ENCODE measurements at places on chromosomes 12 and 14.

GRCh38 chr14:76772300-76773187 is 11.3 kb downstream of the VASH1 start:
- DNase-seq = no peak

DNA sequence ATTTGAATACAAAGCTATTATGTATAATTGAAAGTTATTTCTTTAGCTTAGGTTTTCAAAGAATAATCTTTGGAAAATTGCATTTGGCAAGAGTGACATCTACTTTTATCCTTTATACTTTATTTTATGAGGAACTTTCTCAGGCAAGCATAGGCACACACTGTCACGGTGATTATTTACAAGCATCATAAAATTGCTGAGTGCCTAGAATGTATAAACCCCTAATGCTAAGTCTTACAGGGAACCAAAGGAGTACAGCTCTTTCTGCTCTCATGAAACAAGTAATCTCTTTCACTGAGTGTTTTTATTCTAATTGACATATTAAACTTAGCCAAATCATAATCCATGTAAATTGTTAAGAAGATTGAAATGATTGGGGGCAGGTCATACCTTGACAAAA is 154.9 kb downstream of the FSCB start:
- DNase-seq = no peak

DNA sequence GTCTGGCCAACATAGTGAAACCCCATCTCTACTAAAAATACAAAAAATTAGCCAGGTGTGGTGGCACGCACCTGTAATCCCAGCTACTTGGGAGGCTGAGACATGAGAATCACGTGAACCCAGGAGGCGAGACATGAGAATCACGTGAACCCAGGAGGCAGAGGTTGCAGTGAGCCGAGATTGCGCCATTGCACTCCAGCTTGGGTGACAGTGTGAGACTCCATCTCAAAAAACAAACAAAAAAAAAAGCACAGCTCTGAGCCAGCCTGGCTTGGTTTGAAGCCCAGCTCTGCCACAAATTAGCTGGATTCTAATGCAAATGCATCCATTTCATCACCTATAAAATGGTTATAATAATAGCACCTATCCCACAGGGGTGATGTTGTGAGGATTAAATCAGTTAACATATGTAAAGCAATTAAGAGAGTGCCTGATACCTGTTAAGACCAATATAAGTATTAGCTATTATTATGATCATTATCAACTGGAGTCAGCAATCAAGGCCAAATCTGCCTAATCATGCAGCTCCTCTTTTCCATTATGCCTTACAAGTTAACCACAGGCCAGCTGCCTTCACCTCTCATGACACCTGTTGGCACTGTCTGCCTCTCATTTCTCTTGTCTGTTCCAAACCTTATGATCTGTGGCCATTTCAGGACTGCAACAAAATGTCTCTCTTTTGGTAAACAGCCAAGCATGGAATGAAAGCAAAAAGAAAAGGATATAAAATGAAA is 2.1 kb downstream of the GNPTAB start:
- no peak for DNase-seq

GRCh38 chr12:111991535-111991934 is 21.4 kb downstream of the TMEM116 start:
- no peak for DNase-seq

DNA sequence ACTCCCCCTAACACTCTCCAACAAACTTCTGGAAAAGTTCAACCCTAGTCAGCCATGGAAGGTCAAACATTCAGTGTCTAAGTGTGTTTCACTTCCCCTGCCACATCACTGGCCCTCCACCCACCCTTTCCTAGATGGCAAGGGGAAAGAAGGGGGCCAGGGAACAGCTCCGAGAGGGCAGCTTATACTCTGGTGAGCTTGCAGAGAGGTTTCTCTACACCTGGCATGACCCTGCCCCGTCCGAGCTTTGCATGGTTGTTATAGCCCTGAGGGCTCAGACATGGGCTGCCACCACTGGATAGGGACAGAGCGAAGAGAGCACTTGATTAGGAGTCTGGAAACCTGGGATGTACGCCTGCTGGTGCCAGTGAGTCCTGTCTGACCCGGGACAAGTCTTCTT is 4.0 kb downstream of the ACVRL1 start:
- DNase-seq = no peak

DNA sequence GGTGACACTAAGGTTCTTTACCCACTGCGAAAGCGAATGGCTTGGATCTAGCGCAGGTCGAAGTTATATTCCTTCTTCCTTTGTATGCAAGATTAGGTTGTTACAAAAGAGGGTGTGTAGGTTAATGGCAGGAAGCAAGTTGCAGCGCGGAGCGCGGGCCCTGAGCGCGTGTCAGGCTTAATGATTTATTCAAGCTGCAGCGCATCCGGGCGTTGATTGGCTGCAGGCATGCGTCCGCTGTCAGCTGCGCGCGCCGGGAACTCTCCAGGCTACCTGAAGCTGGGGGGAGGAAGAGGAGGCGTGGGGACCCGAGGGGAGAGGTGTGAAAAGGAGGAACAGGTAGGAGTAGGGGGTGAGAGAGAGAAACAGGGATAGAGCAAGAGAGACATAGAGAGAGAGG is 7.4 kb downstream of the ASCL1 start:
- DNase-seq = peak; percentile 83

DNA sequence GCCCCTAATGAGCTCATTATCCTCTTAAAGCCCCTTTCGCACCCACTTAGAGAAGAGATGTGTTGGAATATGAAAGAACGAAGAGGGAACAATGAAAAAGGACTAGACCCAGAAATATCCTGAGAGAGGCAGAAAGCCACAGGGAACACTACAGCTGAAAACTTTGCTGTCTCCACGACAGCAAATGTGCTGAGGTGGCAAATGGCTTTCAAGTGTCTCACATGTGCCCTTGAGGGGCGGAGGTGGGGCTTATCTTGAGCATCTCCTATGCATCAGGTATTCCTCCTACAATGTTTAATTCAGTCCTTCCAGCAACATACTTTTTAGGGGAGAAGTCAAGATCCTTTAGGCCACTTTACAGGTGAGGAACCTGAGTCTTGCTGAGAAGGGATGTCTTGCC is 62.9 kb downstream of the WSCD2 start:
- DNase-seq = no peak

- no peak for DNase-seq
Measured at GRCh38 chr14:87756661-87757060, 236.3 kb downstream of the GALC start.

DNA sequence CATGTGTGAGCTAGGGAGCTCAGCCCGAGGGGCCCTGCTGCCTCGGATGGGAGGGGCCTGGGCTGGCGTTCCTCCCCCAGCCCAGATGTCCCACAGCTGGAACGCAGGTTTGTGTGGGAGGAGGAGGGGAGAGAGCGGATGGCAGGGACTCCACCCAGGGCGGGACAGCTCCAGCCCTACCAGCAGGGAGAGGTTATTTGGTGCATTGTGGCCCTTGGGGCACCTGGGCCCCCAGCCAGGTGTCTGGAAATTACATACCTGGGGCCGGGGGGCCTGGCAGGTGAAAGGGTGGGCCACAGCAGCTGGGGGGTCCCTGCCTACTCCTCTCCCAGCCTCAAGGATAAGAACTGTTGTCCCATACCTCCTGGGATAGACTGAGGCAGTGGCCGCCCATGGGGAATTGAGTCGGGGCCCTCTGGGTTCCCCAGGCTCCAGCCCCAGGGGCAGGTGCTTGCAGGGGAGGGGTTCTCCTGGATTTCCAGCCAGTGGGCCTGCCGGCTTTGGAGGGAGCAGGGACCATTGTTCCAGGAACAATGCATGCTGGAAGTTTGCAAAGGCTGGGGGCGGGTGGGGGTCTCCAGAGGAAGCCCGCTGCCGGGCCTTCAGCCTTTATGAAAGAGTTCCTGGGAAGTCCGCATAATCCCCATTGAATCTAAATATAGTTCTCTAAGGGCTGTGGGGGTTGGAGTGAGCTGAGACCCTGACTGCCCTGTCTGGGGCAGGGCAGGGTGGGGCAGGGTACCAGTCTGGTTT is 1.2 kb downstream of the KIF26A start:
- DNase-seq = no peak

DNA sequence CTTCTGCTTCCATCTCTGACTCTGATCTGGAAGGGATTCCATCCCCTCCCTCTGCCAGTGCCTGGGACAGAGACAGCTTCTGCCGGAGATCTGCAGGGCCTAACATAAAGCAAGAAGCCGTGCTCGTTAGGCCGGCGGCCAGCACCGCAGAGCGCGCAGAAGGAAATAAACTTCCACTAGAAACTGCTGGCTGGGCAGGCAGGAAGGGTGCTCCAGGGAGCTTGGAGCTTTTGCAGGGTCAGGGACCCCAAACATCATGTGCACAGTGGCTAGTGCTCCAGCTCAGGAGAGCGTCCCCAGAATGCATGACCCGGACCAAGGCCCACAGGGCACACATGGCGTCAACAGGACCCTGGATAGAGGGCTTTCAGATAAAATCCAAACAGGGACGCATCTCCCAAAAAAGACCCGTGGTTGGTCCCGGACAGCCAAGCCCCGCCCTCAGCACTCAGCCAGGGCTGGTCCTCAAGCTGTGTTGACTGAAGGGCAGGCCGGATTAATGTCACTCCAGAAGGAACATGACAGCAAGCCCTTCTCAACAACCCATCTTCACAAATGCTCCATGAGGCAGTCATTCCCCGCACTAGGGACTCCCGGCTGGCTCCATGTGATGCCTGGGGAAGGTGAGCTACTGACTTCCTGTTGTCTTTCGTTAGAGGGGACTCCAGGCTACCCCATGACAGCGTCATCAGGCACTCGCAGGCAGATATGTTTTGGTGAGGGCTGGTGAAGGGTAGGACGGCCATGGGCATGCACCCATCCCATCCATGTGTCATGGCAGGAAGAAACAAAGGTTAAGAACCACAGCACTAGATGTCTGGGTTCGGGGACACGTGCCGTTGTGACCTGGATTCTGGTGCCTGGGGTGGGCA is 121.5 kb downstream of the CALM1 start:
- DNase-seq = peak; percentile 46

DNA sequence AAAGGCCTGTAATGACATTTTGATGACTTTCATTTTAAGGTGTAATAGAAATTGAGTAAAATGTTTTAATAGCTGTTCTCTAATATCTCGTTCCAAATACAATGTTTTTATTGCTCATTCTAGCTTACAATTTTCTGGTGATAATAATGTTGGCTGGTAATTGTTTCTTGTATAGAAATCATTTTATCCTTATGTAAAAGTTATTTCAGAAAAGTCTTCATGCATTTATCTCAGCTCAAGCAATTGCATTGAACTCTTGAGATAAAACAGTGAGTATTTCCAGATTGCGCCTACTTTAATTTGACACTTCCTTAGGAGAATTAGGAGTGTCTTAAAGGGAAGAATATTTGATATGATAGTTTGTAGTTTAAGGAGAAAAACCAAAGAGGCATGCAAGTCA is 4.0 kb downstream of the RMST start:
- peak; percentile 50 for DNase-seq

- DNase-seq = peak; percentile 64
Measured at GRCh38 chr14:31965071-31965734, 111.9 kb upstream of the ARHGAP5 start.

- no peak for DNase-seq
Measured at GRCh38 chr14:50023671-50024490, 92.5 kb downstream of the VCPKMT start.

DNA sequence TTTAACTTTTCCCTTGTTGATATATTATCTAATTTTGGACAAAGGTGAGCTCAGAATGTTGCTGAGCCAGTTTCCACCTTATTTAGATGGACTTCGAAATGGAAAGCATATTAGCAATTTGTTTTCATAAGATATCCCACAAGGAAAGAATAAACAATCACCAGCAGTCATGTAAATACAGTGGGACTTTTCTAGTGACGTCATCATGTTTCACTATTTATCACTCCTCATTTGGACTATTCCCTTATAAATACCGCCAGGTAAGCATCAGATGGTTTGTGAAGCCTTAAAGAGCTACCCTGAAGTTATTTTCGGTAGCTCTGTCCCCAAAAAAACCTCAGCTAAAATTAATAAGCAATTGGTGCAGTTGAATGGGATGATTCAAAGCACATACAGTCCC is 110.7 kb downstream of the PTPRR start:
- no peak for DNase-seq

DNA sequence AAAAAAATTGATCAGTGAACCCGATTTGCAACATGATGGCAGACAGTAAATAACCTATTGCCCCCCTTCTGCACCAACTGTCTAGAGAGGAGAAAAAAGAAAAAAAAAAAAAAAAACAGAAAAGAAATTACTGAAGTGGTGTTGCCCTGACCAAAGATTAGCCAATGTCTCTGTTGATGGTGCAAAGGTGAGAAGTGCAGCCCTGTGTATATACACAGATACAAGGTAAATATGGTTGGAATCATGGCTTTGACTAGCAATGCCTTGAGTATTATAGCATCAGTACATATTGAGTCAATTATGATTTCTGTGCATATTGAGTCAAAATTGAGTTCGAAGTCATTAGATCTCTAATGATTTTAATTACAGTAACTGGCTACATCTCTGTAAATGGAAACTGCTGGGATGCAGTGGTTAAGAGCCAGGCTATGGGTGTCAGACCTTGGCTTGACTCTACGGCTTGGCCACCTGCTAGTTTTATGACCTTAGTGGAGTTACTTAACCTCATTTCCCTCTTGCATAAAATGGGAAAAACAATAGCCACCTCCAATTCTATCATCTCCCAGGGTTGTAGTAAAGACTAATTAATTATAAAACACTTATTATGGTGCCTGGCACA is 51.0 kb downstream of the EGLN3 start:
- no peak for DNase-seq

- DNase-seq = no peak
Measured at GRCh38 chr12:31002999-31003398, 70.7 kb upstream of the DDX11 start.

GRCh38 chr14:75427126-75427481 is 718 bp upstream of the JDP2 start:
- DNase-seq = no peak

GRCh38 chr12:122201381-122201780 is 2.1 kb upstream of the B3GNT4 start:
- DNase-seq = no peak

GRCh38 chr12:128970941-128971340 is 117.7 kb downstream of the GLT1D1 start:
- DNase-seq = no peak

GRCh38 chr12:109609342-109609741 is 35.7 kb downstream of the MVK start:
- DNase-seq = no peak

DNA sequence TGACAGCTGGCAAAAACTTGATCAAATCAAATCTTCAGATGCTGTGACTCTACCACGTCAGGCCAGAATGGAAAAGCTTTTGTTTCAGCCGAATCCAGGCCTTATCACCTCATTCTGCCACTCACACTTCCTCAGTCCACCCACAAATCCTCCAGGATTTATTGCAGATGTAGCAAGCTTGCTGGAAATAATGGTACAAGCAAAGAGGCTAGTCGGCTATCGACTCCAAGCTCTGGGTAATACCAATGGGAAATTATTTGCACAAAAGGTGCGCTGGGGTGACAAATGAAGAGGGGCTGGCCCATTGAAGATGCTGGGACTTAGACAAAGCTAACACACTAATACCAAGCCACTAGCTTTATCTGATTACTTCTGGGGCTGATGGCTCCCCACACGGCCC is 250.5 kb downstream of the ASCL1 start:
- no peak for DNase-seq

GRCh38 chr12:45893240-45893639 is 97.1 kb downstream of the SCAF11 start:
- DNase-seq = no peak

- DNase-seq = no peak
Measured at GRCh38 chr14:71262441-71262840, 355.2 kb downstream of the PCNX1 start.

All from brain (organoid and tissue), 16 donors.